ENCODE measurements at places on chromosomes 4 and X.
A peak's percentile ranks its signal among the peaks of the same experiment; 100 is the strongest.

DNA sequence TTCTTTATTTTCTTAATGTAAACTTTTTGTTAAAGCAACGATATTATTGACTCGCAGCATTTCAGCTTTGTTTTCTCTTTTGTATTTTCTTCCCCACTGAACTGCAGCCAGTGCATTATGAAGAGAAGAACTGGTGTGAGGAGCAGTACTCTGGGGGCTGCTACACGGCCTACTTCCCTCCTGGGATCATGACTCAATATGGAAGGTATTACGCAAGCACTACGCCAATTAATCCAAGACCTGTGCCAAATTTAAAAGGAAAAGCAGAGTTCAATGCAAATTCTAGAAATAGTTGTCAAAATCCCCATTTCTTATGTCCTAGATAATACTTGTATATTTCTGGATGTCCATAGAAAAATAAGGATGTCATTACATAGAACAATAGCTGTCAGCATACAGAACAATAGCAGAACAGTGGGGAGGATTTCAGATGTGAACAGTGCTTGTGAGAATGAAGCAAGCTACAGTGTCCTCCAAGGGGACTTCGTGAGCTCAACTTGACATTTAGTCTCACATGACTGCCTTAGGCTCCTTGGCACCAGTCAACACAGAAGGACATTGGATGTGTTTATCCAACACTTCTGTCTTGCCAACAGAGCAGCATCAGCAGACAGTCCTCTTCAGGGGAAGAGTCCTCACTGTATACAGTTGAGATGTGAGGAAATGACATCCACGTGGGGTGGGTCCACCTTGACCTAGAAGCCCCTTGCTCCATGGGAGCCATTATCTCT lies 85.9 kb downstream of the MAOA start:
- no peak for DNase-seq

- no peak for DNase-seq
Observed at GRCh38 chrX:15404401-15405096, 20.3 kb upstream of the VEGFD start.

DNA sequence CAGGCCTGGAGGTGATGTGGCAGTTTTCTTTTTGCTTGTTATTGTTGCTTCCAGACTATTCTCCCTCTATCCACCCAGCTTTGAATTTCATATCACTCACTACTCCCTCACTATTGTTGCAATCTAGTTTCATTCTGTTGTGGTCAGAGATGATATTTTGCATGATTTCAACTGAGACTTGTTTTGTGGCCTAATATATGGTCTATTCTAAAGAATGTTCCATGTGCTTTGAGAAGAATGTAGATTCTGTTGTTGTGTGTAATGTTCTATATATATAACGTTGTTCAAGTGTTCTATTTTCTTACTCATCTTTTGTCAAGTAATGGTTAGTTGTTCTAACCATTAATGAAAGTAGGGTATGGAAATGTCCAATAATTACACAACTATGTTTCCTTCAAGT lies 59.0 kb downstream of the THOC2 start:
- no peak for DNase-seq

- no peak for DNase-seq
Observed at GRCh38 chrX:41116948-41117347, 31.7 kb downstream of the USP9X start.

GRCh38 chrX:135307171-135307570 lies 2.1 kb upstream of the ETDC start:
- DNase-seq, result no peak

- no peak for DNase-seq
Observed at GRCh38 chr4:173513651-173514050, 16.4 kb downstream of the HAND2 start.

- DNase-seq, result no peak
Observed at GRCh38 chr4:40301603-40302002, 33.5 kb upstream of the CHRNA9 start.

GRCh38 chrX:106927700-106928099 lies 7.5 kb downstream of the CLDN2 start:
- no peak for DNase-seq

- DNase-seq, result no peak
Observed at GRCh38 chr4:94576210-94576609, 124.5 kb downstream of the PDLIM5 start.

GRCh38 chr4:170979736-170980135 lies 833.5 kb upstream of the GALNTL6 start:
- no peak for DNase-seq

- DNase-seq, result no peak
Observed at GRCh38 chrX:48989483-48989882, 12.6 kb downstream of the GRIPAP1 start.

GRCh38 chrX:38351346-38351745 lies 1.1 kb upstream of the OTC start:
- DNase-seq, result no peak

DNA sequence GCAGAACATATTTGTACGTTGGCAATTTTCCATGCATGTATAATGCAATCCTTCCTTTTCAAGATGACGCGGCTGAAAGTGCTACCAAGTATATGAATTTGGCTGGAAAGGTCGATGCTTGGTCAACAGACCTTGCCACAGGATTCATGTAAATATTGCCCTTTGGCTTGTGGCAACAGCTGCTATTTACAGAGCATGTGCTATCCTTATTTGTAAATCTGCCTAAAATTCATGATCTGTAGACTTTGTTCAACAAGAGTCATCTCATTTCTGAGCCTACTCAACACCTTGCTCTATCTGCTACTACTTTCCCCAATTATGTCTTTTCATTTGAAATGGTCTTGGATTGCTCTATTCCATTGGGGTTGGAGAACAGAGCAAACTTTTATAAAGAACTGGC lies 1.9 kb upstream of the SMARCA1 start:
- DNase-seq, result no peak

GRCh38 chr4:168076989-168077725 lies 15.2 kb upstream of the ANXA10 start:
- DNase-seq, result peak; percentile 0

GRCh38 chr4:162497564-162498167 lies 333.9 kb upstream of the FSTL5 start:
- DNase-seq, result no peak

GRCh38 chr4:55834086-55834795 lies 14.7 kb downstream of the EXOC1L start:
- DNase-seq, result no peak

DNA sequence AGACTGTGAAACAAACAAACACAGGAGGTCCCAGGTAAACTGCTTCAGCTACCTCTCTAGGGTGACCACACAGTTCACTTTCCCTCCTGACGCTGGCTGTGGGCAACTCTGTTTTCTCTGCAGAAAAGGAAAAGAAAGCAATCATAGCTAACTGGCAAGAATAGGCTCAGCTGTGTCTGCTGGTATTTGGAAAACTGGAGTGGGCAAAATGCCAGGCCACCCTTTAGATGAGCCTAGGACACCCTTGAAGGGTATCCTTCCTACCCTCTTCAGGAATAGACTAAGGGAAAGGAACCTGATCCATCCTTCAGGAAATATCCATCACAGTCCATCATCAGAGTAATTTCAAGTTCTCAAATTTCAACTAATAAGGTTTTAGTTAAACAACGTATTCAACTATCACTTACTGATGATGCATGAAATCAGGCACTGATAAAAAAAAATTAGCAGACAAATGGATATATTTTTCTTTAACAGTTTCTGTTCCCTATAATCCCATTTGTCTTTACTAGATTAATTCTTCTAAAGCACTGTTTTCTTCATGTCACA lies 60.9 kb downstream of the CAMK2D start:
- DNase-seq, result no peak

- DNase-seq, result no peak
Observed at GRCh38 chr4:8459867-8460445, 19.4 kb downstream of the TRMT44 start.

GRCh38 chr4:99833756-99834155 lies 17.1 kb downstream of the DAPP1 start:
- DNase-seq, result no peak

DNA sequence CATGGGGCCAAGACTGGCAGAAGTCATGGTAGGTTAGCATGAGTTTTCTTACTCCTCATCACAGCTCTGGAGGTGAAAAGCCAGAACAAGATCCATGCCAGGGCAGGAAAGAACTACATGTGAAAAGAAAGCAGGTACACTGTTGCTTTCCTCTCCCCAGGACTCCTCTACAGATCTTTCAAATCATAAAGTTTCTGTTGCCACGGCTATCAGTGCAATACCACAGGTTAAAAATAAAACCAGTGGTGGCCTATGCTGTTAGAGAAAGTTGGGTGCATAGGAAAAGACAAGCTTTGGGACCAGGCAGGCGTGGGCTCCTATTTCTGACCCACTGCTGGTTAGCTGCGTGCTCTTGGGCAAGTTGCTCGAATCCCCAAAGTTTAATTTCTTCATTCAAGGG lies 81.4 kb downstream of the SH3RF1 start:
- no peak for DNase-seq

DNA sequence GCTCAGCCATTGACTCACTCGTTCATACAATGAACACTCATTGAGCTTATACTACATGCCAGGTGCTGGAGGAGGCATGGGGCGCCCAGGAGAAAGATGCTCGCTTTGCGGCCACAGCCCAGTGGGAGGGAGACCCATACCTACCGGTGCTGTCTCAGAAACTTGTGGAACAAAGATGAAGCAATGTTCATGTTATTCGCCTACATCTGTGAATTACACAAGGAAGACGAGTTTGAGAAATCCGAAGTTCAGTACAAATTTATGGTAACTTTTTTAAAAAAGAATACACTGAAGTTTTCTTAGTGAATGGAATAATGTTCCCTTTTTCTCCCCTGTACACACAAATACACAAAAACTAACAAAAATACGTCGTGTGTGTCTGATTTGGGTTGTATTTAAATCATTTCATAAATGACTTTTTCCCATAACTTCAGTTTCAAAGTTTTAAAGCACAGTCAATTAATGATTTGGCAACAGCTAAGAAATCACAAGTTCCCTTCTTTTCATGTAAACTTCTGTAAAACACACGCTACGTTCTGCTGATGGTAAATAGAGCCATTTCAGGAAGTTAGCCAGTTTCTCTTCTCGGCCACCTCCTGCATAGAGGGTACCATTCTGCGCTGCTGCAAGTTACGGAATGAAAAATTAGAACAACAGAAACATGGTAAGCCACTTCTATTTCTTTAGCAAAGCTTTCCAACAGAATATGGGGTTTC lies at the start of gene TLR8:
Gene TLR8 (plus strand): TSS at position 575 of the 716 bp plus-strand sequence. CDS start 87 bp downstream, at position 662.
- no peak for DNase-seq

GRCh38 chr4:1856943-1857699 lies 1.2 kb upstream of the LETM1 start:
- DNase-seq, result no peak

GRCh38 chr4:1683261-1683735 lies 815 bp downstream of the FAM53A start:
- DNase-seq, result no peak

DNA sequence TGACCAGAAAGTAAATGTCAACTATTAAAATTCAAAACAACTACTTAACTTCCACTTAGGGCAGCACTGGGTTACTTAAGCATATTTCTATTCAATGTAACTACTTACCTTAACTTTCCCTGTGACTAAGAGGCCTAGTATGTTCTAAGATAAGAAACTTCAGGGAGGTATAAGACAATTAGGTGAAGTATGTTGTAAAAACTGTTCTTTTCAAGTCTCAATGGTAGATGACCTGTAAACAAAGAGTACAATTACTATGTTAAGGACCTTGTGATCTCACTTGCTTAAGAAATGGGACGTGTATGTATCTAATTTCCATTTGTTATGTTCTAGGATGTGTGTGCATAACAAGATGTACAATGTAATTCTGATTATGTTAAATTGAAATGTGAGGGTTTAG lies 960.5 kb downstream of the CCSER1 start:
- DNase-seq, result no peak

GRCh38 chr4:8376361-8377102 lies 64.0 kb downstream of the ACOX3 start:
- DNase-seq, result no peak

- DNase-seq, result no peak
Observed at GRCh38 chr4:169314906-169315305, 44.1 kb upstream of the SH3RF1 start.

DNA sequence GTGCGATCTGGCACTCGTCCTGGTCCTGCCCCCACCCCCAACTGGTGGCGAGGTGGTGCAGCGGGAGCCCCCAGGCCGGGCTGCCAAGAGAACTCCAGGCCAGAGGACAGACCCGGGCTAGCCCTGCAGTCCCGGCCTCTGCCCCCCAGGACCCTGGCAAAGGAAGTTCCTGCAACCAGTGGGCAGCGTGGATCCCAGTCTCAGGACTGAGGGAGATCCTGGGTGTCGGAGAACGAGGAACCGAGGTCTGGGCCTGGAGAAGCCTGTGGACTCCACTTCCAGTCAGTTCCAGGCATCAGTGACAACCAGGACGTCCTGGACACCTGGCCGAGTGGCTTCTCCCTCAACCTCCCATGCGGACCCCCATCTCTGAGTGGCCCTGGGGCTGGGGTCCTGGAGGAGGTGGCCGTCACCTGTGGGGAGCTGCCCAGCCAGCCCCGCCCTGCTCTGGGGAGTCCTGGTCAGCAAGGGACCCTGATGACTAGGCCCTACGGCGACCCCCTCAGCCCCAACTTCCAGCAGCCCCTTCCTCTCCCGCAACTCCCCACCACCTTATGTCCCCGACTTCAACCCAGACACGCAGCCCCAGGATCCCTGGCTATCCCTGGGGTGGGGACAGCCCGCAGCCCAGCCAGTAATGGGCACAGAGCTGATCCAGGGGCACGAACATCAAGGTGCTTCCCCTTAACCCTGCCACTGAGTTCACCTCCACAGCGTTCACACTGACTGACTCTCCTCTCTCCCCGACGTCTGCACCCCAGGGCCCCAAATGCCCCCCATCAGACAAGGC lies 53.7 kb upstream of the NKX1-1 start:
- DNase-seq, result no peak
